Stromal cell of bone marrow (primary cell): ENCODE measurements at places on chromosomes 12 and 14.

- DNase-seq, result peak; percentile 21
These were observed 12.0 kb downstream of the CLSTN3 start for GRCh38 chr12:7142056-7142644.

- no peak for DNase-seq
These were observed 76.4 kb upstream of the ANO4 start for GRCh38 chr12:100718187-100718586.

DNA sequence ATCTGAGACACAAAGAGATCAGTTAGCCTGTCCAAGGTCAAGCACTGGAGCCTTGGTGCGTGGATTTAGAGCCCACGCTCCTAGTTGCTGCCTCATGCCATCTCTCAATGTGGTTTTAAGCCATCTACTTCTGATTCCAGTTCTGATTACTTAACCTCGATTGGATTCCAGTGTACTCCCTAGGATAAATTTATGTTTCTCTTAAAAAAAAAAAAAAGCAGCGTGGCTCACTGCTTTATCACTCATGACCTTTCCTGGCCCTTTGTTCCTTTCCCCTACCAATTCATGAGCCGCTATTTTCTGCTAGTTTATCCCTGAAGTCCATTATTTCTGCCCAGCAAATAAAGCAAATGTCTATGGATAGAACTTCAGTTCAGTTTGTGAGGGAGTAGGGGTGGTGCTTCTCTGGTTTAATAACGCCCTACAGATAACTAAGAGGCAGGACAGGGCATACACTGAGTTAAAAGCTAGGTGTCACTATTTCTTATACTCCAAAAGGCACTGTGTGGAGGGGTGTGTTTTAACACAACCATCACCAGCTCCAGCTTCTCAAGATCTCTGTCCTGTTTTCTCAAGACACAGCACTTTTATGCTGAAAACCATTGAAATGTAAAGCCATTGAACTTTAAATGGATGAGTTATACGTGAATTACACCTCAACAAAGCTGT lies 9.8 kb upstream of the PARP11 start:
- DNase-seq, result no peak

GRCh38 chr12:51128919-51129318 lies 44.0 kb downstream of the TFCP2 start:
- DNase-seq, result peak; percentile 28

DNA sequence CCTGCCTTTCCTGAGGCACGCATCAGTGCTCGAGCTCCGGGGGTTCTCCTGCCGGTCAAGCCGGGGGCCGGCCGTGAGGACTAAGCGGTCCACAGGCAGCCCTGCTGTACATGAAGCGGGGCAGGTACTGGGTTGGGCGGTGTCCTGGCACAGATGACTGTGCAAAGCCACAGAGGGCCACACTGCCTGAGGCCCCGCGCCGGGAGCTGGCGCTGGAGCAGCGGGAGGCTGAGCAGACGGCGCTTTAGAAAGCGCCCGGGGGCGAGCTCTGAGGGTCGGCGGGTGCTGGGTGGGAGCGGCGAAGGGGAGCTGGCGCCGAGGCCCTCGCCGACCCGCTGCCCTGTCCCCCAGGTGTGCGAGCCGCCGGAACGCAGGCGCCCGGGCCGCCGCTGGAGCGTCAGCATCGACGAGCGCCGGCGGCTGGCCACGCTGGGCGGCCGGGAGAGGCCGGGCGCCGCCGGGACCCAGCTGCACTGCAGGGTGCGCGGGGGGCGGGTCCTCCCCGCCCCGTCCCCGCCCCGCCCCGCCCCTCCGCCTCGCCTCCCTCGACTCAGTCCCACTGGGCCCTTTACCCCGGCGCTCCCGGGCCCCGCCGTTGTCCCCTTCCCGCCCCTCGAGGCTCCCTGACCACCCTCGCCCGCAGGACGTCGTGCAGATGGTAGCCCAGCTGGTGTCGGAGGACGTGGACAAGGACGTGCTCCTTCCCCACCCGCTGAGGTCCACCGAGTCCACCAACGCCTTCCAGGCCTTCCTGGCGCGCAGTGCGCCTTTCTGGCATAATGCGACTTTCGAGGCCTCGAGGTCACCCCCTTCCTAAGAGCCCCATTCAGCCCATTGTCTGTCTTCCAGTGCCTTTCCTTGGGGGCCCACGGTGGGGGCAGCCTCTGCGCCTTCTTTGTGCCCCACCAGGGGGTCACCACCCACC lies 8.3 kb upstream of the MTA1 start:
- peak; percentile 8 for DNase-seq

- no peak for DNase-seq
These were observed 76.9 kb downstream of the VRK1 start for GRCh38 chr14:96874127-96874526.
